NCI-H1092 (cell line): ENCODE measurements at places on chromosomes 12 and 14.

- DNase-seq: no peak
These were observed 16.9 kb downstream of the PRKAB1 start for GRCh38 chr12:119684711-119685369.

DNA sequence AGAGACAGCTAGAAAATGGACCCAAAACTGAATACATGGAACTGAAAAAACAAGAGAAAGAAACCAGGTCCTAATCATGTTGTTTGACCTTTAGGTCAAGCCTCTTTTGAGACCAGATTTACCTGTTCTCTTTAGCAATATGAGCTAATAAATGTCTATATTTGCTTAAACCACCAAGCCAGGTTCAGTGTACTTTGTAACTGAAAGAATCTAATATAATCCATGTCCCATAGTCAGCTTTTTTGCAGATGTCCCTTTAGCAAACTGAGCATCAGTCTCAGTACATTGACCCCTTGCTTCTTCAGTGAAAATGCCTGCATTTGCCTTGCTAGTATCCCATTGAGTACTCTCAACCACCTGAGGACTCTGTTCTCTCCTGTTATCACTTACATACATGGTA lies 61.7 kb downstream of the PLCZ1 start:
- no peak for DNase-seq

GRCh38 chr12:48998497-48999353 lies 450 bp downstream of the DDN start:
- no peak for DNase-seq

GRCh38 chr14:90665321-90666000 lies 150.8 kb downstream of the TTC7B start:
- DNase-seq: no peak

GRCh38 chr14:81400852-81401251 lies 728 bp upstream of the STON2 start:
- no peak for DNase-seq

GRCh38 chr12:114776731-114777442 lies 92.9 kb upstream of the TBX3 start:
- no peak for DNase-seq

DNA sequence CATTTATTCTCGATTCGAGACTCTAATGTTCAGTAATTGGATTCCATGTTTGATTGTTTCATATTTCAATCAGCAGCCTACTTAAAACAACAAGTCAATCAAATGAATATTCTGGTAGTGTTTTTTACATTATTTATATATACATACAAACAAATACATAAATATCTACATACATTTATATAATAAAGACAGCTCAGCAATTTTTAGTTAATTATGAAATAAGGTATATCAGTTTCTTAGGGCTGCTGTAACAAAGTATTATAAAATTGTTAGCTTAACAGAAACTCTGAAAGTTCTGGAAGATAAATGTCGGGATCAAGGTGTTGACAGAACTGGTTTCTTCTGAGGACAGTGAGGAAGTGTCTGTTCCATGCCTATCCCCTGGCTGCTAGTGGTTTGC lies 105.9 kb downstream of the MGST1 start:
- no peak for DNase-seq

DNA sequence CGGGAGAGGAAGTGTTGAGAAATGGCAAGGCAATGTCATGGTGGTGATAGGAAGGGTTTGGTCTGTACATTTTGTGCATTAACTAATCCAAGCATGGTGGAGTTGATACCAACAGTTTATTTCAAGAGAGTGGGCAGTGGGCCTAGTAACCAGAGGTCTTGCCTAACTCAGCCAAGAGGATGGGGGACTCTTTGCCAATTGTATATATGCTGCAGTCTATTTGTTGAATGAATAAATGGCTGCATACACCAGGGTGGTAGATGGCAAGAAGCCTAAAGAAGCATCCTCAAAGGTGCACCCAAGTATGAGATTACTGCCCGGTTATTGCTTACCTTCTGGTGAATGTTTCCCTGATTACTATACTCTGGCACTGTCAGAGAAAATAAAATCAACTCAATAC lies 295.9 kb downstream of the ITPR2 start:
- no peak for DNase-seq

DNA sequence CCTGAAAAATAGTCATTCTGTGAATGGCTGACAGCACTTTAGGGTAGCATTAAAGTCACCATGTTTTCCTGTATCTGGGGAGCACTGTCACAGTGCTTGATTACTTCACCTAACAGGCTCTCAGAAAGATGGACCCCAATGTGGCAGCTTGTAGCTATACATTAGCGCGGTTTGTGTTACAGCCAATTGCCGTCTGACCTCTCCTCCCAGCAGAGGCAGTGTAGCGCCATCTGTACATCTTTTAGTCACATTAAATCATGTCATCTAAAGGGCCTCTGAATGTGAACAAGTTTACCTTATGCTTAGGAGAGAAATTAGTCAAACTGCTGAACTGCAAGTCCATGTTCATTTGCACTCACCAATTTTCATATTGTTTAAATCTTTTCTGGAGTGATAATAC lies 113.7 kb downstream of the LMO3 start:
- DNase-seq: no peak

- no peak for DNase-seq
These were observed 49.3 kb downstream of the CDK17 start for GRCh38 chr12:96350982-96351381.

- DNase-seq: no peak
These were observed 129.9 kb downstream of the NPAS3 start for GRCh38 chr14:33068626-33069025.
